Stimulated activated CD4-positive, alpha-beta T cell treated with anti-CD3 and anti-CD28 coated beads, Interleukin-1b, Interleukin-23, amount 100 ng/mL, for 1 hour (primary cell): ENCODE measurements at places on chromosomes 11 and 22.
A peak's percentile ranks its signal among the peaks of the same experiment; 100 is the strongest.

DNA sequence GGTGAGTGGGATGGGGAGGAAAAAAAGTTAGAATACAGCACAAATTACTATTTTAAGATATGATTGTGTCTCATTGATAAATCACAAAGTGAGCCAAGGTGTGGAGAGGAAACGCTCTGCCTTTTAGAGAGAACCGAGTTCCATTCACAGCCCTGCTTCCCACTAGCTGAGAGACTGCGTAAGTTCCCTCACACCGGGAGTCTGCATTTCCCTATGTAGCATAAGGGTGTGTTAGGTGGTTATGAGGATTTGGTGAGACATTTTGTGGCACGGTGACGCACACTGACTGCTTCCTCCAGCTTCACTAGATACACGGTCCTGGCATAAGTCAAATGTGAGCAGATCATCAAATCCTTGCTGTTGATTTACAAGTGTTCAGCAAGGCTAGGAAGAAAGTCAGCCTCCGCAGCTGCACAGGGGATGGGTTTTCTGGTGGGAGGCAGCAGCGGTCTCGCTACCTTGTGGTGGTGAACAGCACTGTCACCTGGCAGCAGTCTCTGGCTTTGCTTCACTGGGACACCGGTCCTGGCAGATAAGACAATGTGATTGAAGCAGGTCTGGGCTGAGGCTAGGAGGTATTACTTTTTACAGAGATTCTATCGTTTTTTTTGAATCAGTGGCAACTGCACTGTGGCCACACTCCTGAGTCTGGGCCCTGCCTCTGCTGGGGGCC is 312.2 kb upstream of the B3GAT1 start:
- DNase-seq = no peak

DNA sequence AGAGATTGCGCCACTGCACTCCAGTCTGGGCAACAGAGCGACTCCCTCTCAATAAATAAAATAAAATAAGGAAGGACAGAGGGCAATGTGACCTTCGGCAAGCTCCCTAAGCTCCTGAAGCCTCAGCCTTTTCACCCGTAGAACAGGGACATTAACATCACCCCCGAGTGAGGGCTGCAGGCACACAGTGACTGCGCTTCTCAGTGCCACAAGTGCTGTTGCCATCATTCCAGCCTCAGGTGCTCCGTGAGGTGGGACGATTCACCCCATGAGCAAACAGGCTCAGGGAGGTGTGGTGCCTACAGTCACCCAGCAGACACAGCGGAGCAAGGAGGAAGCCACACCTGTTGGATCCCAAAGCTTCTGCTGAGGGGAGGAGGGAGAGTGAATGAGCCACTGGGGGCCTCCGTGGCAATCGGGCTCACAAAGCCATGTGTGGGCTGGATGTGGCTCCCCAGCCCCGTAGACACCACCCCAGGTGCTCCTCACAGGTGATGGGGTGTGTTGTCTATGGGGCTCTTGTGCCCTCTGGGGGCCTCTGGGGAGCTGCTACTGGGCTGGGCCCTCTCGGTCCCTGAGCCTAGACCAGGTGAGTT is 9.1 kb upstream of the TCF20 start:
- DNase-seq = no peak

DNA sequence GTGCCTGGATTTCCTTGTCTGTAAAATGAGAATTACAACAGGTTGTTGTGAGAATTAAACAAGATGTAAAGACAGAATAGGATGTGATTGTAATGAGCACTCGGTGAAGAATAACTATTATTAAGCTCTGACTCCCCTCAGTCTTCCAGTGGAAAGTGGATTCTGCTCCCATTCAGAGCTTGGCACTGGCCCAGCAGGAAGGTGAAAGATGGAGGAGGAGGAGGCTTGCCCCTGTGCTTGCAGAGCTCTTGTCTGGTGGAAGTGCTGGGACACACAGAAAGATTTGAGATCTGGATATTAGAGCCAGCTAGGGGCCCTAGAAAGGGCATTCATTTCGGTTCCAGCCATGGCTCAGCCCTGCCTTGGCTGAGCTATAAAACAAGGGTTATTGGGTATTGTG is 28.2 kb downstream of the PHLDB1 start:
- DNase-seq = no peak

DNA sequence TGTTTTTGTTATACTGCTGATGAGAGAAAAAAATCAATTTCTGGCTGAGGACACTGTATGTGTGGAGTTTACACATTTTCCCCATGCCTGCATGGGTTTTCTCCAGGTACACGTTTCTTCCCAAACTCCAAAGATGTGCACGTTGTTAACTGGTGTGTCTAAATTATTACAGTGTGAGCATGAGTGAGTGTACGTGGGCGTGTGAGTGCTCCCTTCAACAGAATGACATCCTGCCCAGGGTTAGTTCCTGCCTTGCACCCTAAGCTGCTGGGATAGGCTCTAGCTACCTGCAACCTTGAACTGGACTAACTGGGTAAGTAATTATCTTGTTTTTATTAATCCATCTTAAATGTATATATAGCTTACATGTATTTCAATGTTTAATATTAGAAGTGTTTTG is 5.5 kb downstream of the NPAT start:
- no peak for DNase-seq

GRCh38 chr11:135006800-135007199 is 594.8 kb upstream of the B3GAT1 start:
- DNase-seq = no peak

DNA sequence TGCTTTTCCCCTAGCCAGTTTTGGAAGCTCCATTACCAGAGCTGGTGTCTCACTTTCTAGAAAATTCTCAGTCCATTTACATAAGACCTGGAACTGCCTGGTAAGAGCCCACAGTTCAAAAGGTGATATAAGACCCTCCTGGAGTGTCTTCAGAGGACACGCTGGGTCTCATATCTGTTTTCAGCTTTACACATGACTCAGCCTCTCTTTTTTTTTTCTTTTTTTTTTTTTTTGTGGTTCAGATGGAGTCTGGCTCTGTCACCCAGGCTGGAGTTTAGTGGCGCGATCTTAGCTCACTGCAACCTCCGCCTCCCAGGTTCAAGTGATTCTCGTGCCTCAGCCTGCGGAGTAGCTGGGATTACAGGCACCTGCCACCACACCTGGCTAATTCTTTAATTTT is 30.7 kb downstream of the WEE1 start:
- DNase-seq = no peak

- no peak for DNase-seq
Measured at GRCh38 chr11:130433357-130433756, 4.9 kb upstream of the ADAMTS8 start.

- no peak for DNase-seq
Measured at GRCh38 chr11:72038491-72038890, 39.8 kb downstream of the IL18BP start.

GRCh38 chr11:74641905-74642304 is 49.5 kb downstream of the POLD3 start:
- DNase-seq = no peak

- no peak for DNase-seq
Measured at GRCh38 chr11:27770576-27770975, 70.3 kb upstream of the BDNF start.

GRCh38 chr11:103112364-103112763 is 3.1 kb downstream of the DYNC2H1 start:
- no peak for DNase-seq

DNA sequence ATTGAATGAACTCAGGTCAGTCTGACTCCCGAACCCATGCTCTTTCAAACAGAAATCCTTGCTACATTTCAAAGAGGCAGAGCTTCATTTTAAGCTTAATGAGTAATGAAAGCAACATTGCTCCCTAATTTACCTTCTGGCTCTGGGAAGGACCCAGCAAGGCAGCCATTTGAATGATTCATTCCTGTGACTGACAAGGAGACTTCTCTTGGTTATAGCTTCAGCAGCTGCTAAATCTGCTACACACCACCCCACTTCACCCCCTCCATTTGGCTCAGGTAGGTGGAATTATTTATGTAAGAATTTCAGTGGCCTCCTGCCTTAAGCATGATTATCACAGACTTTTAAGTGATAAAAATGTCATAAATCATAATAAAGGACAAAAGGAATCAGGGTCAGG is 117.7 kb downstream of the KCNC1 start:
- no peak for DNase-seq

- DNase-seq = no peak
Measured at GRCh38 chr11:96760306-96760705, 370.5 kb downstream of the JRKL start.

DNA sequence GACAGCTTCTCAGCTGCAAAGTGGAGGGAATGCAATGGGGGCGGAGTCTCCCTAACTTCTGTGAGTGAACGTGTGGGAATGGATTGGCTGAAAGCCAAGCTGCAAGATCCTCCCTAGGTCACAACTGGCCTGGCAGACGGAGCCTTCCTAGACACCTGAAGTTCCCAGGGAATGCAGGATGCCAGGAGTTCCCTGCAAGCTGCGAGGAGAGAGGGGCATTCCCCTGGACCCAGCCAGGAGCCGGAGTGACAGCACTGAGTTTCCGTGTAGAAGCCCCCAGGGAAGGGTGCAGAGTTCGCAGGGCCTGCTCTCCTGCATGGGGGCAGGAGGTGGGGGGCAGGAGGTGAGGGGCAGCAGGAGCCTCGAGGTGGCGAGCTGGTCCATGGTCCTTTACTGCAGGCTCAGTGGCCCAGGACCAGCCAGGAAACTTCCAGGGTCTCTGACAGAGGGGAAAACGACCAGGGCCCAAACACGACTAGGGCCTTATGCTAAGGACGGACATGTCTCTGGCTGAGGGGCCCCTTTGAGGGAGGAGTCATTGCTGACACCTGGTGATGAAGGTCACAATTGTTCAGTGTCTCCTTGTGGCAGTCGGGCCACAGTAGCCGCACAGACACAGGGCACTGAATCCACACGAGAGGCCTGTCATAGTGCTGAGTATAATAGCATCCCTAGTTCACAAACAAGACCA is 141.4 kb downstream of the FBXO7 start:
- no peak for DNase-seq

GRCh38 chr11:44808053-44808753 is 81.4 kb downstream of the TSPAN18 start:
- no peak for DNase-seq

DNA sequence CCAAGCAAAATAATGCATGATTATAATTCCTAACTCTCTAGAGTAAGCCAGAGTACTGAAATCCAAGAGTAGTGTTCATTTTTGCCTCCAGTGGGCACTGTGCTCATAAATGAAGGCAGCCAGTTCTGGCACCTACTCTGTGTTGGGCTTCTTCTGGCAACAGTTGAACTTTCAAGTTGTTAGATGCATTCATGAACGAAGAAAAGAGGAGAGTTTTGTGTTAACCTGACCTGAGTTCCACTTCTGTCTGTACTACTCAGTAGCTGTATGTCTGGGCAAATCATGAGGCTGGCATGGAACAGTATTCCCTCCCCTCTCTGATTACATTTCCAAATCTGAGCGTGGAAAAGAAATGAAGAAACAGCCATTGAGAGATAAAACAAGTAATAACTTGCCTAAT is 20.3 kb upstream of the TENM4 start:
- DNase-seq = no peak

- DNase-seq = no peak
Measured at GRCh38 chr11:88292171-88292843, 45.2 kb downstream of the CTSC start.

GRCh38 chr22:24033731-24034130 is 22.6 kb downstream of the CABIN1 start:
- no peak for DNase-seq

- no peak for DNase-seq
Measured at GRCh38 chr11:72700146-72700545, 25.9 kb upstream of the PDE2A start.

- no peak for DNase-seq
Measured at GRCh38 chr22:48869161-48869560, 958.5 kb downstream of the BRD1 start.

DNA sequence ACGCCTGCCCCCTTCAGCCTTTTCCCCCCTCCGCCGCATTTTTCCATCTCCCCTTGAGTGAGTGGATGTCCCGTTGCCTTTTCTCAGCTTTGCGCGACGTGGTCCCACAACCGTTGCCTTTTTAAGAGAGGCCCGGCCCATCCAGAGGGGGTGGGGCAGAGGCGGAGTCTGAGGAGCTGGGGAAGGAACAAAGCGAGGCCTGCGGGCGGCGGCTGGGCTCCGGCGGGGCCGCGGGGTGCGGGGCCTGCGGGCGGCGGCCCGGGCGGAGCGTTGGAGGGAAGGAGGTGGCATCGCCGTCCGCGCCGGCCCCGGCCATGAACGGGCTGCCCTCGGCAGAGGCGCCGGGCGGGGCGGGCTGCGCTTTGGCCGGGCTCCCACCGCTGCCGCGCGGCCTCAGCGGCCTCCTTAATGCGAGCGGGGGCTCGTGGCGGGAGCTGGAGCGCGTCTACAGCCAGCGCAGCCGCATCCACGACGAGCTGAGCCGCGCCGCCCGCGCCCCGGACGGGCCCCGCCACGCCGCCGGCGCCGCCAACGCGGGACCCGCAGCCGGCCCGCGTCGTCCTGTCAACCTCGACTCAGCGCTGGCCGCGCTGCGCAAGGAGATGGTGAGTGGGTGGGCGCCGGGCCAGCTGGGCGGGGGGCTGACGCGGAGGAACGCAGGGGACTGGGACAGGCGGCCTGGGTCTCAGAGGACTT is at the start of gene FAM89B:
Gene FAM89B, plus strand, starts transcription at position 183 of the 696 bp plus-strand sequence. Its CDS starts 132 bp downstream, at position 315.
- peak; percentile 77 for DNase-seq

GRCh38 chr11:120404495-120404894 is 68.3 kb downstream of the ARHGEF12 start:
- DNase-seq = no peak

GRCh38 chr11:23644443-23644842 is 784.2 kb upstream of the CCDC179 start:
- no peak for DNase-seq

- DNase-seq = no peak
Measured at GRCh38 chr11:94814272-94814976, 46.3 kb downstream of the AMOTL1 start.

- no peak for DNase-seq
Measured at GRCh38 chr11:134474942-134475341, 62.9 kb upstream of the B3GAT1 start.

DNA sequence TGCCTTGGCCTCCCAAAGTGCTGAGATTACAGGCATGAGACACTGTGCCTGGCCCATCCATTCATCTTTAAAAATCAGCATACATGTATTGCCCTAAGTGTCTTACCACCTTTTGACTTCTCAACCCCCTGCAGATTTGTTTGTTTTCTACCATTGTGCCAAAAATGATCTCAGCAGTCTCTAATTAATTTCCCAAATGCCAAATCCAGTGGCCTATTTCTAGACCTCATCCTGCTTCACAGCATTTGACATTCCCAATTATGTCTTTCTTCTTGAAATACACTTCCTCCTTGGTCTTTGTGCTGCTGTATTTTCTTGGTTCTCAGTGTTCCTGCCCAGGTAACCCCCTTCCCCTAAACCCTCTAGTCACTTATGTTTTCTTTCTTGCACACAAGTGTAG is 46.0 kb upstream of the GRAMD1B start:
- DNase-seq = no peak

DNA sequence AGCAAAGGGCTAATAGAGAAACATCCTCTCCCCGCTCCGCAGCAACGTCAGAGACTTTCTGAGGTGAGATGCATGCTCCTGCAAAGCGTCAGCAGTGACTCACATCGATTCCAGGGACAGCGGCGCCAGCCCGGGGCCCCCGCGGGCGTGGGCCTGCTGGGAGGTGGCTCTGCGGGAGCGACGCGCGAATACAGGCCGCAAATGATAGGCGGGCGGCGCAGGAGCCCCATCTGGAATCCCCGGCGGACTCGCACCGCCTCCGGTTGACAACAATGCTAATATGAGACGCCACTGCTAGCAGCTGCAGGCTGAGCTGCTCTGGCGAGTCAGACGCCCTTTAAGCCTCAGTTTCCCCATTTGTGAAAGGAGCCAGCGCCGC is 557 bp downstream of the RANGAP1 start:
- DNase-seq = peak; percentile 54

GRCh38 chr11:74714904-74715303 is 16.3 kb downstream of the CHRDL2 start:
- no peak for DNase-seq
